ENCODE measurements at places on chromosomes 6 and 20.

- no peak for ATAC-seq
Observed at GRCh38 chr20:46182276-46183200, 64.4 kb downstream of the CD40 start.

- ATAC-seq, result no peak
Observed at GRCh38 chr20:22379472-22379871, 204.9 kb downstream of the FOXA2 start.

GRCh38 chr6:26031151-26031594 is 56.1 kb upstream of the HFE start:
- no peak for ATAC-seq

GRCh38 chr6:37745748-37746147 is 48.1 kb upstream of the MDGA1 start:
- ATAC-seq, result no peak

- ATAC-seq, result no peak
Observed at GRCh38 chr6:50602292-50602691, 111.0 kb upstream of the TFAP2D start.

- no peak for ATAC-seq
Observed at GRCh38 chr6:360349-360748, 31.2 kb upstream of the IRF4 start.

- ATAC-seq, result no peak
Observed at GRCh38 chr6:142683714-142684141, 261.2 kb downstream of the HIVEP2 start.

- no peak for ATAC-seq
Observed at GRCh38 chr20:63932606-63933160, 23.5 kb downstream of the UCKL1 start.

GRCh38 chr20:9498322-9498721 is 16.1 kb upstream of the LAMP5 start:
- no peak for ATAC-seq

- no peak for ATAC-seq
Observed at GRCh38 chr20:13081877-13082276, 73.1 kb downstream of the SPTLC3 start.

DNA sequence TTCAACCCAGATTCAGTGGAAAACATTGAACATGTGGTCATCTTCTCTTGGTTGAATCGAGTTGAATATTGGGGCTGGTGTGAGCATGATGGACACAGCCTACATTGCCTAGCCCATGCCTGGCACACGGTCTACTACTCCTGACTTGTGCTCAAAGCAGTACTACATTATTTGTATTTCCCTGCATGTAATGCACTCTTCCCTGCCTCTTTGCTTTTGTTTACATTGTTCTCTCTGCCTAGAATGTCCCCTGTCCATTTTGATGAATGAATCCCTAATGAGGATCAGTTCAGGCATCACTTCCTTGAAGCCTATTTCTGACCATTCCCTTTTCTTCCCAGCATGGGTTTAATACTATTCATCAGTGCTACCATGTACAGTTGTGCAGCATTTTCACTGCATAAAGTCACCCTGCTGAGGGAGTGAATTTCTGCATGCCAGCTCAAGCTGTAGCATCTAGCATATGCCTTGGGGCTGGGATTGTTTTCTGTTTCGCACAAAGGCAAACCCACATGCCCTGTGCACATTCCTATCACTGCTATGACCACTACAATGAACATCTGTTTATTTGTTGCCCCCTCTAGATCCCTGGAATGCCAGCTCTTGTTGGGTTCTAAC is 75.3 kb upstream of the CCN6 start:
- ATAC-seq, result no peak

DNA sequence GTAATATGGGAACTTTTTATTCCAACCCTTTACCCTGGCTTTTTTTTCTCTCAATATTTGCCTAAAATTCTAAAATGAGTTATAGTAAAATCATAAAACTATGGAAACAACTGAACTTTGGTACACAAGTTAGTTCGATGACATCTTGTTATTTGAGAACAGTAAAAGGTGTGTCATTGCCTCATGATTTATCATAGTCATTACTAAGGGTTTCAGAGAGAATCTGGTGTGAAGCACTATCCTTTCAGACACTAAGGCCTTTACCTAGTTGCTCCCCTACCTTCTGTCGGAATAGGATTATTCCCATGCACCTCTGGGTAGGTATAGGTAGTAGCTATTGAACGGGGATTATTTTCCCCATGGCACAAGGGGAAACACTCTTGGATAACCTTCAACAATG is 11.4 kb downstream of the TAF11 start:
- no peak for ATAC-seq

- ATAC-seq, result no peak
Observed at GRCh38 chr6:56510984-56511531, 131.6 kb downstream of the DST start.

DNA sequence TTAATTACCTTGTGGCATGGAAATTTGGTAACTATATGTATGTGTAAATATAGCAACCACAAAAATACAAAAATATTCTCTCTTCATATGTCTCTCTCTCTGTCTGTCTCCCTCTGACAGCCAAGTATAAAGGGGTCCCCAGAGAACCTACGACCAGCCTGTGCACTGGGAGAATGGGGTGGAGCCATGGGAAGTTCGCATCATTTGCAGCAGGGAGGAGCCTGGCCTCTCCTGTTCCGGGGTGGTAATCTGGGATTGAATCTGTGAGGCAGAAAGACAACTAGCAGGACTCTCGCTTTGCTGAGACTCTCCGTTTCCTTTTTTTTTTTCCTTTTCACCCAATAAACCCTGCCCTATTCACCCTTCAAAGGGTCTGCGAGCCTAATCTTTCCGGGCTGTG is 1109.1 kb downstream of the HACE1 start:
- no peak for ATAC-seq

GRCh38 chr6:85096976-85097375 is 332.6 kb upstream of the TBX18 start:
- ATAC-seq, result no peak

GRCh38 chr20:63688228-63689045 is 8.0 kb upstream of the TNFRSF6B start:
- no peak for ATAC-seq

DNA sequence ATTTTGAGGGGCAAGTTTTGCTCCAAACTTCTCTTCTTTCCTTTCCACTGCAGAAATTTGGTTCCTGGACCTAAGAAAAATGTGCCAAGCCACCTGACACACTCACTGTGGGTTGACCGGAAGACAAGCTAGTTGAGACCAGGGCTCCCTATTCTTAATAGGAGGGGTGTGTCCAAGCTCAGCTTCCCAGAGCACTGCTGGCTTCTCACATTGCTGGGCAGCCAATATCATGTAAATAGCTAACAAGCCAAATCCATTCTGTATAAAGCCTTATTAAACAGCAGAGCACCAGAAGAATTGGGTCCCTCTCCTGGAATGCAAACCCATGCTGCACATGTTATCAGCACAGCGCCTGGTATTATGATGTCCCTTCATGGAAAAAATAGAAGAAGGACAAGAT is 17.0 kb upstream of the SAMD3 start:
- ATAC-seq, result no peak

DNA sequence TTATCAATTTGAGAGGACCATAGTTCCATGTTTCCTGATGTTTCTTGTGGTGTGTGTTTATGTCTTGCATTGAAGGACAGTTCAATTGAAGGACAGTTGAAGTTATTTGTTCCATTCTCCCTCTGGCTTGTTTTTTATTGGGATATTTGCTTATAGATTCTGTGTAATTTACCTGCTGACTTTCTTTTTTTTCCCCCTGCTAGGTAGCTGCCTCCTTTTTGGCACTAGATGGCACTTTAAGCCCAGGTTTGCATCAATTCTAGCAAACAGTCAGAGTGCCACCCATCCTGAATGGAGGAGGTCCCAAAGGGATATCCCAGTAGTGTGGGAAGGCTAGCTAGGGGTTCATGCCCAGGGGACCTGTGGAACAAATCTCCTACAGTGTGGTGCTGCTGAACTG is 78.1 kb downstream of the CFAP61 start:
- ATAC-seq, result no peak

GRCh38 chr6:158039178-158039557 is 57.5 kb downstream of the SYNJ2 start:
- no peak for ATAC-seq

DNA sequence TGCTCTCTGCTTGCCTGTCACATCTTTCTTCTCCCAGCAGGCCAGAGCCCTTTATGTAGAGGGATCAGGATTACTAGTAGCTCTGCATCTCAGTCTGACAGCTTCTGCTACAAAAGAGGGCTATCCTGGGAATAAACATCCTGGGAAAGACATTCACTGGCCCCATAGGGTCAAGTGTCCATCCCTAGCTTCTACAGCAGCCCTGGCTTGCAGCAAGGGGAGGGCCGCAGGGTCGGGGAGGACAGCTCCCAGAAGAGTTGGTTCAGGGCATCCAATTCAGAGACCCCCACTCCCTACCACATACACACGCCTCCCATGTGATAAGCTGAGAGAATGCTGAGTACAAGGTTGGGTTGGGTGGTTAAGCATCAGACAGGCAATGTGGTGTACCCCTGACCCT is 154.1 kb upstream of the PDE10A start:
- ATAC-seq, result no peak

- ATAC-seq, result no peak
Observed at GRCh38 chr20:32209850-32210605, 2.3 kb downstream of the POFUT1 start.

DNA sequence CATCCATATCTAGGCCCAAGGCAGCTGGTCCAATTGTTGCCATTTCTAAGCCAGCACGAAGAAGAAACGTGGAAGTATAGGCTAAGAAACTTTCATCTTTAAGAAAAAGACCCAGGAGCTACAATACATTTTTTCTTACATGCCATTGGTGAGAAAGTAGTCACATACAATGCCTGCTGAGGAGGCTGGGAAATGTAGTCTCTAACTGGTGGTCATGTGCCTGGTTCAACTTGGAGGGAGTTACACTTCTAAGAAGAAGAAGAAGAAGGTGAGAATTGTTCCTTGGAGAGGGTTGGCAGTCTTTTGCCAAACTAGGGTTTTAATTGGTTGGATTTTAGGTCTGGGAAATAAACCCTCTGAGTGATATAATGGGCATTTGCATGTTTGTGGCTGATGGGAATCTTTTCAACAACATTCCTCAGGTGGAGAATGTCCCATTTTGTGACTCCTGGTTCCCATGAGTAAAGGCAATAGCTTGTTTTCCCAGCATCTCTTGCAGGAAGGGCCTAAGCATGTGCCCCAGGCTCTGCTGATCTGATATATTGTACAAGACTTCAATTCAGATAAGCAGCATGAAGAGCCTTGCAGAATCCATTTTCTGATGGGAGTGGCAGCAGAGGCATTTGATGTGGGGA is 47.0 kb upstream of the PREP start:
- no peak for ATAC-seq

- no peak for ATAC-seq
Observed at GRCh38 chr6:79672631-79673111, 41.5 kb downstream of the SH3BGRL2 start.

GRCh38 chr20:52586660-52587059 is 385.5 kb upstream of the TSHZ2 start:
- ATAC-seq, result peak; percentile 28

- ATAC-seq, result no peak
Observed at GRCh38 chr6:137272403-137272802, 53.2 kb upstream of the IFNGR1 start.

DNA sequence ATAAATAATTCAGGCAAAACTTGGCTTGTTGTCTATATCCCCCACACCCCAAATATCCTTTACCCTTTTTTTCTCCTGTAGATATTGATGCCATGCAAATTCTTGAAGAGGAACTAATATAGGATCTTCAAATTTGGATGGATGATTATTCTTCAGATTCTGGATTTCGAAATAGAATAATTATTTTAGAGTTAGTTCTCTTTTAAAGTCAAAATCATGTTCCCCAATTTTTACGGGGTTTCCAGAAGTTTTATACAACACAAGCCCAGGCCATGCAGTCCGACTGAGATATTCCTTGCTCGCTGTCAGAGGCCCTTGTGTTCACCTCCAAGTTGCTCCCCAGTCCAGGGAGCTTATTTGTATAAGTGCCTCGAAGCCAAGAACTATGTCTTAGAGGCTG is 4.4 kb downstream of the PPIL6 start:
- ATAC-seq, result no peak

DNA sequence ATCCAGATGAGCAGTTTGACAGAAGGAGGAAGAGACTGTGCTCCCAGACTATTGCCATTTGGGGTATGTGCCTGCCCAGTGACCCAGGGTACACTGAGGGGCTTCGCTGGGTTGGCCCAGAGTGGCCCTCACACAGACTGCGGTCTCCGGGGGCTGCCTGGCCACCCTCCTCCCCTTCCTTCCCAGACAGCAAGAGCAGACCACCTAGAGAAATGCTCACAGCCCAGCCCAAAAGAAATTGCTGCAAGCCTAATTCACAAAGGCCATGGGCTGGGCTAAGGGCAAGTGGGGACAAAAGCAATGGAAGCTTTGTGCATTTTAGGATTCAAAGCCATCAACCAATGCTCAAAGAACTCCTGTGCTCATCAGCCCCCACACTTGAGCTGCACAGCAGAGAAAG is 277.6 kb downstream of the CDC5L start:
- ATAC-seq, result no peak

- ATAC-seq, result no peak
Observed at GRCh38 chr20:24146231-24146634, 157.7 kb upstream of the GGTLC1 start.

DNA sequence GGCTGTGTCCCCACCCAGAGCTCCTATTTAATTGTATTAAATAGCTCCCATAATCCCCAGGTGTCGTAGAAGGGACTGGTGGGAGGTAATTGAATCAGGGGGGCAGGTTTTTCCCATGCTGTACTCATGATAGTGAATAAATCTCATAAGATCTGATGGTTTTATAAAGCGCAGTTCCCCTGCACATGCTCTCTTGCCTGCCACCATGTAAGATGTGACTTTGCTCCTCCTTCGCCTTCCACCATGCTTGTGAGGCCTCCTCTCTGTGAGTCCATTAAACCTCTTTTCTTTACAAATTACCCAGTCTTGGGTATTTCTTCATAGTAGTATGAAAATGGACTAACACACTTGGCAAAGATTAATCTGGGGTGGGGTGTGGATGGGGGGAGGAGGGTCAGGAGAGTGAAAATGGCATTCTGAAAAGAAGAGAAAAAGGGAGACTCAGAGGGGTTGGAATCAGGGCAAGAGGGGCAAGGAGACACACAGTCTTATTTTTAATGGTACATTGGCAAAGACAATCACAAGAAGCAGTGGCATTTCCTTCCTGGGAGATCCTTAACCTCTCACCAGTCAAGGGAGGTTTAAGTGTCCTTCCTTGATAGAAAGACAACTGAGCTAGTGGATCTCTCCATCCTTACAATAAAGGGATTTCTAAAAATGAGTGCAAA is 37.5 kb upstream of the NOX3 start:
- no peak for ATAC-seq

All from activated T-helper 17 cell treated with anti-CD3 and anti-CD28 coated beads, Interleukin-2, amount 50 U/mL, for 72 hours (primary cell).